ENCODE measurements at places on chromosomes 1 and 21. TPM values are rescaled to one million over a fixed set of nuclear protein-coding genes. Genes with fewer than 3 reads are reported as not detected.

Gene FCMR
- 0.58 TPM for total RNA-seq

GRCh38 chr1:172135978-172136610 is 284.4 kb upstream of the C1orf105 start:
- no peak for DNase-seq
- peaks cover 16% of the 10 kb centered on the region for H3K4me1 ChIP-seq
- peaks cover 7% of the 10 kb centered on the region for H3K36me3 ChIP-seq
- H3K27ac ChIP-seq: no peak overlapping the region

DNA sequence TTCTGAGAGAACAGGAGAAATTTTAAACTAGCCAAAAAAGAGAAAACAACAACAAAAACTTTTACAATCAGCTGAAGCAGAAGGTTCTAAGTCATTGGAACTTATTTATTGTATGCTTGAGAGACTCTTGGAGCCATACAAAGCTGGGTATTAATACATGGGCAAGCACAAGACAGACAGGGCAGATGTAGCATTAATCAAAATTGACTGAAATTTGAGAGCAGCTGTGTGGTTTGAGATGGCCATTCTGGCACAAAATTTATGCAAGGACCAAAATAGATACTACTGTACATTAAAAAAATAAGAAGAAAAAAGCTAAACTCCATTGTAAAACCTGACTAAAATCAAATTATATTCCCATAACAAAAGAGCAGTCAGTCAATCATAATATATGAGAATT is 892.5 kb downstream of the PLA2G4A start:
- no peaks in the 10 kb centered on the region for H3K27me3 ChIP-seq
- H3K4me1 ChIP-seq: no peaks in the 10 kb centered on the region
- no peak overlapping the region for H3K4me3 ChIP-seq
- H3K36me3 ChIP-seq: no peaks in the 10 kb centered on the region

GRCh38 chr1:25705699-25706098 is 89.1 kb downstream of the MAN1C1 start:
- no peak overlapping the region for H3K27ac ChIP-seq
- peaks cover 3% of the 10 kb centered on the region for H3K27me3 ChIP-seq
- H3K4me3 ChIP-seq: no peak overlapping the region
- DNase-seq: no peak
- H3K36me3 ChIP-seq: no peaks in the 10 kb centered on the region

Gene CLCA2
- total RNA-seq: 0.60 TPM

Gene RGS1
- 1.1 TPM for total RNA-seq

GRCh38 chr1:113109908-113110554 is 37.0 kb downstream of the LRIG2 start:
- H3K4me1 ChIP-seq: no peaks in the 10 kb centered on the region
- no peak overlapping the region for H3K27ac ChIP-seq
- peaks cover 37% of the 10 kb centered on the region for H3K36me3 ChIP-seq
- H3K4me3 ChIP-seq: no peak overlapping the region

GRCh38 chr1:57384901-57385300 is 39.0 kb downstream of the DAB1 start:
- no peak for DNase-seq
- H3K4me3 ChIP-seq: no peak overlapping the region
- H3K27me3 ChIP-seq: no peaks in the 10 kb centered on the region

Gene GJA5
- 0.58 TPM for total RNA-seq

Gene GPR25
- total RNA-seq: not detected

Gene MX2
- total RNA-seq: 2.0 TPM

GRCh38 chr1:116434849-116435248 is 61.8 kb downstream of the ATP1A1 start:
- H3K4me3 ChIP-seq: no peak overlapping the region
- no peak overlapping the region for H3K27ac ChIP-seq
- no peaks in the 10 kb centered on the region for H3K27me3 ChIP-seq

GRCh38 chr1:205840146-205840923 is 9.6 kb downstream of the PM20D1 start:
- peaks cover 6% of the 10 kb centered on the region for H3K36me3 ChIP-seq
- H3K4me3 ChIP-seq: no peak overlapping the region
- no peaks in the 10 kb centered on the region for H3K27me3 ChIP-seq
- DNase-seq: no peak
- no peak overlapping the region for H3K27ac ChIP-seq

Gene MRTO4
- 35.9 TPM for total RNA-seq

- H3K4me3 ChIP-seq: no peak overlapping the region
- H3K36me3 ChIP-seq: no peaks in the 10 kb centered on the region
- H3K27me3 ChIP-seq: peaks cover 31% of the 10 kb centered on the region
- no peak for DNase-seq
- no peaks in the 10 kb centered on the region for H3K4me1 ChIP-seq
Measured at GRCh38 chr1:112356765-112357164, 39.2 kb upstream of the CTTNBP2NL start.

DNA sequence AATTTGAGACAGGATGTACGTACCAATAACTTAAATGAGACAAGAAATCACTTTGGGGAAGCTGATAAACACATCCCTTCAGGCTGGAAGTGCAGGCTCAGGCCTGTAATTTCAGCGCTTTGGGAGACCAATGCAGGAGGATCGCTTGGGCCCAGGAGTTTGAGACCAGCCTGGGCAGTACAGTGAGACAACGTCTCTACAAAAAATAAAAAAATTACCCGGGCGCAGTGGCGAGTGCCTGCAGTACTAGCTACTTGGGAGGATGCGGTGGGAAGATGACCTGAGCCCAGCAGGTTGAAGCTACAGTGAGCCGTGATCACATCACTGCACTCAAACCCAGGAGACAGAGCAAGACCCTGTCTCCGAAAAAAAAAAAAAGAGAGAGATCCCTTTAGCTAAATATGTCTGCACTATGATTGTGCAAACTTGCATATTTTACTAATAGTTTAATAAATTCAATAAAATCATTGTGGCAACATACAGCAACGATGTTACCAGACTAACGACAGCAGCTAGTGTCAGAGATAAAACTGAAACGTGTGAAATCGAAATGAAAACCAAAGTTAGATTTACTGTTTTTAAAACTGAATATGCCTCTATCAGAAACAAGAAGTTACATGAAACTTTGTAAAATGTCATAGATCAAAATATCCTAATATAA is 54.7 kb downstream of the CD2 start:
- H3K27ac ChIP-seq: no peak overlapping the region
- no peak for DNase-seq
- no peak overlapping the region for H3K4me3 ChIP-seq
- H3K4me1 ChIP-seq: peaks cover 14% of the 10 kb centered on the region
- no peaks in the 10 kb centered on the region for H3K36me3 ChIP-seq

Gene CD247
- 0.58 TPM for total RNA-seq

Gene KCNK1
- 18.7 TPM for total RNA-seq

DNA sequence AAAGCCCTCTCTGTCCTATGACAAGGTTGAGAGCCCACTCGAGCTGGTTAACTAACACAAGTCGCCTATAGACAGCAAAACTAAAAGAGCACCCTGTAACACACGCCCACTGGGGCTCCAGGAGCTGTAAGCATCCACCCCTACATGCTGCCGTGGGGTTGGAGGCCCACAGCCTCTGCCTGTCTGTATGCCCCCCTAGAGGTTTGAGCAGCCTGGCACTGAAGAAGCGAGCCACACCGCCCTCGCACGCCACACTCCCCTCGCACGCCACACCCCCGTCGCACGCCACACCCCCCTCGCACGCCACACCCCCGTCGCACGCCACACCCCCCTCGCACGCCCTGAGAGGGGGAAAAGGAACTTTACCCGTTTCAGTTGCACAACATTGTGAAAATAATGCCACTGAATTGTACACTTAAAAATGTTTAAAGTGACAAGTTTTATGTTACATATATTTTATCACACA is 13.2 kb upstream of the HMGCL start:
- H3K4me3 ChIP-seq: peak overlapping the region; percentile 86
- no peaks in the 10 kb centered on the region for H3K36me3 ChIP-seq
- H3K27ac ChIP-seq: peak overlapping the region; percentile 55
- peak; percentile 73 for DNase-seq
- H3K27me3 ChIP-seq: peaks cover 27% of the 10 kb centered on the region
- peaks cover 6% of the 10 kb centered on the region for H3K4me1 ChIP-seq

DNA sequence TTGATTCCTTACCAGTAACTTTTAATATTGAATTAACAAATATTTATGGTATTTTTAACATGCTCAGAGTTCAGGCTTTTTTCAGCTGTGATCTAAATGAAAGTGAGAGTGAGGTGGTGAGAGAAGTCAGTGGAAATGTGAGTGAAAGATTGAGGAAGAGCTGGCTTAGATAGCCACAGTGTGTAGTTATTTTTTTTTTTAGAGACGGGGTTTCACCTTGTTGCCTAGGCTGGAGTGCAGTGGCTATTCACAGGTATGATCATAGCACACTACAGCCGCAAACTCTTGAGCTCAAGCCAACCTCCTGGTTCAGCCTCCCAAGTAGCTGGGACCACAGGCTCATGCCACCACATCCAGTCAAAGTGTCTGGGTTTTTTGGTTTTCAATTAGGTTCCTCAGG is 10.9 kb downstream of the RNF11 start:
- no peak overlapping the region for H3K4me3 ChIP-seq
- DNase-seq: no peak
- H3K4me1 ChIP-seq: peaks cover 22% of the 10 kb centered on the region
- H3K36me3 ChIP-seq: peaks cover 13% of the 10 kb centered on the region
- peak overlapping the region; percentile 82 for H3K27ac ChIP-seq

DNA sequence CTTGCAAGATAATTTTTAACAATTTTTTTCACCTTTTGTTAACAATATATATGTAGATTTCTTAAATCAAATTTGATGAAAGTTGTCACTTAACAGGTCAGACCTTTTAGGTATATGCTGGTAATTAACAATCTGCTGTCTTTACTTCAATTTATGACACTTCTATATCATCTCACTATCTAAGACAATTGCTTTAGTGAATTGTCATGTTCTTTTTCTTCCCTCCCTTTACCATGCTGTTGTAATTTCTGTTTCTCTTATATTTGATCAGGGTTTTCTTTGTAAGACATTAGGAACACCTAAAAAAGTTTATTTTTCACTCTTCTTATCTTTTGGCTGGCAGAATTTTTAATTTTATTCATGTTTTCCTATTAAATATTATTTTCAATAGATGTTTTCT is 2.0 kb downstream of the IFI16 start:
- DNase-seq: no peak
- H3K36me3 ChIP-seq: peaks cover 9% of the 10 kb centered on the region
- H3K27ac ChIP-seq: no peak overlapping the region

DNA sequence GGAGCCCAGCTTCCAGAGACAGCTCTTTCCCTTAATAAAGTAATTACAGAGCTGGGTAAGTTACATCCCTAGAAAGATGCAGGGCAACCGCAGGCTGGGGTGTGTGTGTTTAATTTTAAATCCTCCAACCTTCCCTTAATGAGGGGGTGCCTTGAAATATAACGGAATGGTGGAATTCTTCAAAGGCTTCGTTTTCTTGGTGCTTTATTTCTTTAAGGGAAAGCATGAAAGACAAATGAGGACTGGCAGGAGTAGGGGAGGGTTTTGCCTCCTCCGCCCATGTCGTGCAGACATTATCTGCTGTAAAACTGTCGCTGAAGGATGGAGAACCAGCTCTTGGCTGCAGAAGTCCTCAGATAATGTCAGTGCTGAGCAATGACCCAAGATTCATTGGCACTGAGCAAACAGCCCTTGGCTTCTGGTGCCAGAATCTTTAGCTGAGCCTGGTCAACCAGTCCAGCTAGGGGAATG is 15.5 kb downstream of the SLC6A17 start:
- no peaks in the 10 kb centered on the region for H3K4me1 ChIP-seq
- no peaks in the 10 kb centered on the region for H3K36me3 ChIP-seq
- H3K27ac ChIP-seq: no peak overlapping the region
- peaks cover 48% of the 10 kb centered on the region for H3K27me3 ChIP-seq
- no peak for DNase-seq

- no peaks in the 10 kb centered on the region for H3K4me1 ChIP-seq
- DNase-seq: no peak
- H3K27ac ChIP-seq: no peak overlapping the region
- H3K36me3 ChIP-seq: no peaks in the 10 kb centered on the region
Measured at GRCh38 chr1:111880881-111881837, 108.3 kb downstream of the KCND3 start.

Gene ADAR
- 180 TPM for total RNA-seq

DNA sequence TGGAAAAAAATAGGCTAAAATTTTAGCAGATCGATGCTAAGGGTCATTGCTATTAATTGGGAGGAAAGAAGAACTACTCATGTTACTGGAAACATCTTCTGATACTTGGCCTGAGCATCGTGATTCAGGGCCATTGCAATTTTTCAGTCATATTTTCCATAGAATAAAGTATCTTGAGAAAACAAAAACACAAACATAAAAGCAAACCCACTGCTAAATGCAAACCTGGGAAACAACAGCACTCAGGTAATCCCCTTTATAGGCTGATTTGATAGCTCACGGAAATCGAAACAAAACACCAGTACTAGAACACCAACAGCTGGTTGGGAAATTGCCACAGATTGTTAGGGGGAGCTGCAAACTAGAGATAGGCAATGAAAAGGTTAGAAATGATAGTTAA is 172.9 kb upstream of the ESRRG start:
- peaks cover 12% of the 10 kb centered on the region for H3K27me3 ChIP-seq
- H3K4me1 ChIP-seq: peaks cover 6% of the 10 kb centered on the region
- no peak overlapping the region for H3K4me3 ChIP-seq
- DNase-seq: no peak
- H3K36me3 ChIP-seq: no peaks in the 10 kb centered on the region
- no peak overlapping the region for H3K27ac ChIP-seq

DNA sequence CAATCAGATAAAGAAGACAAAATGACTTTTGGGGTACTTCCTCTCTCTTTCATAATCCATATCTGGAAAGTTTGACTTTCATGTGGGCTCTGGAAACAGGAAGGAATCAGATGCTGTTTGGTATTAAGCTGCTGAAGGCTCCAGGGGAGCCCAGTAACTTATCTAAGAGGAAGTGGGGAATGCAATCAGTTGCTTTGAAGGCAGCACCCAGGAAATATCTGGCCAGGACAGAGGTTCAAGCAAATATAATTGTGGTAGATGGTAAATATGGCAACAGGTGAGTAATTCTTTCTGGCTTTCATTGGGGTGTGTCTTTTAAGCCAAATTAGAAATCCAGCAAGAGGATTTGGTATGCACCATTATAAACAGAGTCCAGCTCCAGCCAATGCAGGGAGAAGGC is 44.4 kb downstream of the COLGALT2 start:
- H3K36me3 ChIP-seq: no peaks in the 10 kb centered on the region
- no peaks in the 10 kb centered on the region for H3K27me3 ChIP-seq
- H3K27ac ChIP-seq: no peak overlapping the region
- no peak overlapping the region for H3K4me3 ChIP-seq
- peaks cover 7% of the 10 kb centered on the region for H3K4me1 ChIP-seq

DNA sequence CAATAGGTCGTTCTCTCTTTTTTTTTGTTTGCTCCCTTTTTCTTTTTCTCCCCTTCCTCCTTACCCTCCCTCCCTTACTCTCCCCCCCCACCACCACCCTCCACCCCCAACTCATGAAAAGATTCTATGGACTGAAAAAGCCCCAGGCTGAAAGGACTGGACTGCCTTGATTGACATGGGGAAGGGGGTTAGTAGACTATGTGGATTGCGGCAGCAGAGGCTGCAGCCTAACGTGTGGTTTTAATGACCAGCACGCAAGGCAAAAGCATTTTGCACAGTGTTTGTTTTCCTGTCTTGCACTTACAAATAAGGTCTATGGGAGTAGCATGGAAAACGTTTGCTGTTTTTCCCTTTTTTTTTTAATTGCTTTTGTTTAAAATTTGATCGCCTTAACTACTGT is 5.5 kb downstream of the ZBTB18 start:
- no peaks in the 10 kb centered on the region for H3K36me3 ChIP-seq
- H3K27ac ChIP-seq: no peak overlapping the region
- DNase-seq: no peak
- no peak overlapping the region for H3K4me3 ChIP-seq
- no peaks in the 10 kb centered on the region for H3K27me3 ChIP-seq
